ENCODE measurements at places on chromosomes 5 and 9.

DNA sequence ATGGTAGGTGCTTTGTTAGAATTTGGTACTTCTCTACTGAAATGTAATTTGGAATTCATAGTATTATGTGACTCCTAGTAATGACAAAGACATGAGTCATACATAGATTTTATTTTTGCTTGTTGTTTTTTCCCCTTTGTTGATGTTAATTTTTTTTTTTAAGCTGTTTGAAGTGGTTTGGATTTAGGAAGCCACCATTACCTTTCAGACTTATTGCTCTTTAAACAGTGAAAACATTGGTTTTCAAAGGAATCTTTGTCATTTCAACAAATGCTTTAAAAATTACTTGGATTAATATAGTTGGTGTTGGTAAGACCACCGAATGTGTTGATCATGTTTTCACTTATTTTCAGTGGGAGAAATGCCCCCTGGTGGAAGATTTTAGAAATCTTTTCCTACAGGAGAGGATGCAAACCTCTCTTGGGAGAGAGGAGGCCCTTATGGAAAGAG, 170.1 kb upstream of the PITX1 start:
- DNase-seq = no peak

- DNase-seq = no peak
These were observed 10.4 kb upstream of the EEIG1 start for GRCh38 chr9:127991017-127991756.

DNA sequence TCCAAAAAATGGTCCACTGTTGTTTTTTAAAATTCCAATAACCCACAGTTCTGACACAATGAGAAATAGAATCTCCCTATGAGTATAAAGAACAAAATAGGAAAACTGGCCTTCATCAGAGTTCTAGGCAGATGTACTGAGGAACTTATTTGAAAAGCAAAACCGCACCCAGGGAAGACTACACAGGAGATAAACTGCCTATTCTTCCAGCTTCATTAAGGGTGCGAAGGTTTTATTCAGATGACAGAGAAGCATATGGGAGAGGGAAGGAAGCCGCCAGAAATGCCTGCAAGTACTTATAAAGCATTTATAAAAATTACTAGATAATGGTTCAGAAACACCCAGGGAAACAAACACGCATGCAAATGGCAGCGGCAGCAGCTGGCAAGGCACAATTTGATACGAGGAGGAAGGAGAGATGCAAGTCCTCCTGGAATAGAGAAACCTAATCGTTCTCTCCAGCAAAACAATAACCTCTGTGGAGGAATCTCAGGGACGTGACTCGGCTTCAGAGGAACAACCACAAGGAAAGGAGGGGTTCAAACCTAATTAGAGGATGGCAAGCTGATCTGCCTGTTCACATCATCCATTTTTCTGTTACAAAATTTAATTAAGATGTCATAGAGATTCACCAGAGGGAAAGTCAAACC, 9.0 kb downstream of the TTLL11 start:
- no peak for DNase-seq

DNA sequence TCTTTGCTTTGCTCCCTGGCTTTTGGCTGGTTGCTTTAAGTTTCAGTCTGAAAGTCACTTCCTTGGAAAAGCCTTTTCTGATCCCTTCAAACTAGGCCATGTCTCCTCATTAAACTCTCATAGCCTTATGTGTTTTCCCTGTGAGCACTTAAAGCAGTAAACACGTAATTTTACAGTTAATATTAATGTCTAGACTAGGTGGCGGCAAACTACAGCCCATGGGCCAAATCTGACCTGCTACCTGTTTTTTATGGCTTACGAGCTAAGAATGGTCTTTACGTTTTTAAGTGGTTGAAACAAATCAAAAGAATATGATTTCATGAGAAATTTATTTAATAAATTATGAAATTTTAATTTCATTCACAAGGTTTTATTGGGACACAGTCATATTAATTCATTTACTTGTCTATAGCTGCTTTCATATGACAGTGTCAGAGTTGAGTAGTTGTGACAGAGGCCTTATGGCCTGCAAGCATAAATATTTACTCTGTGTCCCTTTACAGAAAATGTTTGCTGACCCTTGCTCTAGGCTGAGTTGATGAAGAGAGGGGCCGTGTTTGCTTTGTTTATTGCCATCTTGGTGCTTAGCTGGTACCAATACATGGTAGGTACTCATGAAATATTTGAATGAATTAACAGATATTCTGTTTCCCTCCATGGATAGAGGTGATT, 7.4 kb downstream of the SLC44A1 start:
- no peak for DNase-seq

- DNase-seq = no peak
These were observed 10.9 kb upstream of the FCN2 start for GRCh38 chr9:134869554-134870300.

DNA sequence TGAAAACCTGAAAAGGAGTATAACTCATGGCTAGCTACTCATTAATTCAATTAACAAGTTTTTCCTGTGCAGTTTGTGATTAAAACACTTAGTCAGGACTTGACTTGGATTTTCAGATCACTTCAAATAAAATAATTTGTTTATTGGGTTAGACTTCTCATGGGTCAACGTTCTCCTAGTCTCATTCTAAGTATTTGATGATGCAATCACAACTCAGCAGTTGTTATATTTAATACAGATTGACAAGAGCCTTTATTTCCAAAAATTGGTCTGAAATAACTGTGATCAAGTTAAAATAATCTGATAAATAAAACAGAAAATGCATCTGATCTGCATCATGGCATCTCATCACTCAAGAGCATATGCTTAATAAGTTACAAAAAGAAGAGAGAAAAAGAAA, 113.9 kb downstream of the FGF10 start:
- DNase-seq = no peak

GRCh38 chr9:78040726-78041125, 9.1 kb upstream of the GNAQ start:
- DNase-seq = no peak

DNA sequence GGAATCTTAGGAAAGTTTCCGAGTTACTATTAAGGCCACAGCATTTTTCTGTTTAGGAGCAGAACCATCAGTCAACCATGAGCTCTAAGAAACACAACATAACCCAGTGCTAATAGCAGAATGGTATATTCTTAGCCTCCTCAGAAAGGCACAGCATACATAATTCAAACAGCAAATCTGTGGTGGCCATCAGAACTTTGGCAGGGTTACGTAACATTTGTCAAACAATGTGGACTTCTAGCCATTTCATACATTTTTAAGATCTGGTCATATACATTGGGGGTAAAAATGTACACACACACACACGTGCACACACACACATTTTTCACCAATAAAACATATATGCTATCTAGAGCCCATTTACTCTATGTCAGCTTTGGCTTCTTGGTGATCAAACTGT, 225.2 kb downstream of the GNA14 start:
- no peak for DNase-seq

DNA sequence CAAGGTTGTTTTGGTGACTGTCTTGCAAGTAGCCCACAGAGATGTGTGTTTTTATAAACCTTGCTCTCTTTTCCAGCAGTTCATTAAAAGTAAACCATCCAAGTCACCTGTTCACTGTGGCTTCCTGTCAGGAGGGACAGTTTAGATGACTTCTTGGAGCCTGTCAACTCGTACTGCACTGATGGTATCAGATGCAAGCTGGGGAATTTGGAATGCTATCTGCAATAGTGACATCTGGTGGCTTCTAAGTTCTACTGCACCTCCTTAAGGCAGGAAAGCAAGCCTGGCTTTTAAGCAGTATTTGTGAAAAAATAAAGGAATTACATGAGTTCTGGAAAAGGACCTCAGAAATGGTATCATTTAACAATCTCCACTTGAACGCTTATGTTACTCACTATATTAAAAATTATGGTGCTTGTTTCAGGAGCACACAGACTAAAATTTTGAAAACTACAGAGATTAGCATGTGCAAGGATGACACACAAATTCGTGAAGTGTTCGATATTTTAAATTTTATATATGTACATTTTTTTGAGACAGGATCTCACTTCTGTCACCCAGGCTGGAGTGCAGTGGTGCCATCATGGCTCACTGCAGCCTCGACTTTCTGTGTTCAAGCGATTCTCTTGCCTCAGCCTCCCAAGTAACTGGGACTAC, 164.0 kb downstream of the TTC39B start:
- no peak for DNase-seq

DNA sequence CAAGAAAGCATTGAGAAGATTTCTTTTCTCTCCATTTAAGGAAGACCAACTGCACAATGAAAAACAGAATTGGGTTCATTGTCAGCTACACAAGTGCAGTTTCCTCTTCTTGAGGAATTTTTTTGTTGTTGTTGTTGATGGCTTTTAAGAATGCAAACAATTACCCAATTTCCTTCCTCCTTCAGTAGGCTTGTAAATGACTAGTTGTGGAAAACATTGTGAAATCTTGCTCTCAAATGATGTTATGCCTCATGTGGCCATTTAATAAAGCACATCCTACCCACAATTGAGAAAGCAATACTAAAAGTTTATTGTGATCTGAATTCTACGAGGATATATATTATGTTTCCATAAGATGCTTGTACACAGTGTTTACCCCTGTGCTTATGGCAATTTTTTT, 171.6 kb downstream of the FAM174A start:
- no peak for DNase-seq

DNA sequence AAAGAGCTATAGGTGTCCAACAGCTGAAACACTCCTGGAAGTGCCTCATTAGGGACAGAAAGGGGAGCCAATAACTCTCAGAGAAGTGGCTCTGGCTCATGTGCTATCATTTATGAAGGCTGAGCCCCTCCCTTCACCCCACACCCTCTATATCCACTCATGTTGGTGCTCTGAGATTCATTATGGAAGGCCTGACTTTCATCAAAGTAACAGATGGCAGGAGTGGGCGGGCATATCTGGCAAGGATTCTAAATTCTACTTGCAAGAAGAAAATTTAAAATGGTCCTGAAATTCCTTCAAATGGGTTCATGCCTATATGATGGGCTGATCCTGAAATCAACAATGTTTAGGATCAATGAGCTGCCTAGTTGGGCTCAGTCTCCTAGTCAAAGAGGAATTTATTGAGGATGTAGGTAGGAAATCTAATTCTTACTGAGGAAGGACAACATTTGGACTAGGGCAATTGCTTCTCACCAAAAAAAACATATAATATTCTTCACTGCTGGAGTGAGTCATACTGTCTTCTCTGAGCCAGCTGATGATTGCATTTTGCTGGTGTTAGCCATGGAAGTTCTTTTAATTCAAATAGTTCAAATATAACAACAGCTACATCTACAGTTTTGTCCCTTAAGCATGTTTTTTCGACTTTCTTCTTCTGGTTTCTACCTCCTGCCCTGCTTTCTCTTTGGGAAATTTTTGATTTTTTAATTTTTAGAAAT, 23.5 kb downstream of the NMRK1 start:
- DNase-seq = no peak

- no peak for DNase-seq
These were observed 17.8 kb downstream of the MRPL36 start for GRCh38 chr5:1781726-1782384.

GRCh38 chr5:124551939-124552279, 194.5 kb downstream of the ZNF608 start:
- no peak for DNase-seq

- no peak for DNase-seq
These were observed 339.4 kb downstream of the CHSY3 start for GRCh38 chr5:130243641-130244040.

- DNase-seq = no peak
These were observed 485.3 kb downstream of the CDH9 start for GRCh38 chr5:26553079-26553478.

DNA sequence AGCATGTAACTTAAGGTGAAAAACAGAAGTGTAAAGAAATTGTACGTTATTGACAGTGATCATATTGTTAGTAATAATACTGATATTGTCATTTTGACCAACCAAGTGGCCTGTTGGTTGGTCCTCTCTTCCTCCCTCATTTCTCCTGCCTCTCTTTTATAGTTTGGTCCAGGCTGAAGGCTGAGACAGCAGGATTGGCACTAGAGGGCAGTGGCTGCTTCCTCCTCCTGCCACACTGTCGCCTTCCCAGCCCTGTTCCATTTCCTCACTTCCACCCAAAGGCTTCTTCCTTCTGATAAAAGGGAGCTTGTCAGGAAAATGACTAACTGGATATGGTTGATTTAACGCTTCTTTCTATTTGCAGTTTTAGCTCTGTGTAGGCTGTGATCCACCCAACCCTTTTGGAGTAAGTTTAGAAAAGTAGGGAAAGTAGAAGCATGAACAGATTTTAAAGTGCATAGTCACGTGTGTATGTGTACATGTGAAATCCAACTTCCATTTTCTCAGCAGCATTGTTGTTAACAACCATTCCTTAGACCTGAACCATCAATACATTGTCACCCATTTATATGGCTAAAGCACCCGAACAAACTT, 35.6 kb downstream of the PTCD2 start:
- DNase-seq = no peak

DNA sequence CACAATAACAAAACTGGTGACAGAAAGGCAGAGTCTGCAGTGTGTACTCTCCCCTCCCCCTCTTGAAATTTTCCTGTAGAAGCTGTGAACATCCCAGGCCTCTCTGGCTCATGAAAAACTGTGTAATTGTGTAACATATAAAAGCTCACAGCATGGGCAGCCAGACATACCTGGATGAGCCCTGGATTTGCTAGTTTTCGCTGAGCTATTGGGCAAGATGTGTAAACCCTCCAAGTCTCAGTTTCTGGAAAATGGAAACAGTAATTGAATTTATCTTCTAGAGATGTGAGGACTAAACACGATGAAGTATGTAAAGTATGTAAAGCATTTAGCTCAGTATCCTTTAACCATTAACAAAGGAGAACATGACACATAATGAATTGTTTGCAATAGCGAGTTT, 143.2 kb upstream of the ANKH start:
- DNase-seq = no peak

DNA sequence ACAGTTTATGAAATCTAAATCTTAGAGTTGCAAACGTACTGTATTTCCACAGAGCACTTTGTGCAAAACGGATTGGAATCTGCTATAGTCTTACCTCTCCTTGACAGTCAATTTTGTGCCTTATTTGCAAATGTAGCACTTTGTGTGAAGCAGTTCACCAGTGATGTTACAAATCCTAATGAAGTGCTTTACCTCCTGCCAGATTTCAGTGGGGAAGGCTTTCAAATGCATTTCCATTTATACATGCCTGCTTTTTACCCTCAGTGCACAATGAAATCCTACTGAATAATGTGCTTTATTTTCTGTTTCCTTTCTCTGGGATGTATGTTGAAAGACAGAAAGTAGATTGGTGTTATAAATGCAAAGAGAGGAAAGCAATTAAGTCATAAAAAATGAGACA, 2141.6 kb upstream of the C9orf72 start:
- DNase-seq = no peak

DNA sequence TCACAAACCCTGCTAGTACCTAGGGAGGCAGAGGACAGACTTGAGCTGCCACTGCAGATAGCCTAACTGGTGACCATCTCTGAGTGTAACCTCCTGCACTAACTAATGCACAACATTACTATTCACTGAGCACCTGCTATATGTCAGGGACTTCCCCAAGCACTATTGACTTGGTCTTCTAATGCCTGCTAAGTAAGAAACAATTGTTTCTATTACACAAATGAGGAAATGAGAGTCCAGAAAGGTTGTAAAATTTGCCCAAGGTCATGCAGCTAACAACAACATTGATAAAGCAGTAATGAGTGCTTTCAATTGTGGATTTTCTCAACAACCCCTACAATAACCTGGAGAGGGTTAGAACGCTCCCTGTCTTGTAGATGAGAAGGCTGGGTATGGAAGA, 183.7 kb downstream of the ZNF462 start:
- no peak for DNase-seq

GRCh38 chr9:3331801-3332200, 194.0 kb downstream of the RFX3 start:
- DNase-seq = no peak

GRCh38 chr5:37807015-37807414, 32.8 kb downstream of the GDNF start:
- no peak for DNase-seq

- no peak for DNase-seq
These were observed 160.8 kb downstream of the TSSK1B start for GRCh38 chr5:113273948-113274347.
